ENCODE measurements at places on chromosomes 5 and 9. TPM values are rescaled to one million over a fixed set of nuclear protein-coding genes. Genes with fewer than 3 reads are reported as not detected.

The SLC6A19 gene
- 0.29 TPM for total RNA-seq

The ZNF883 gene
- total RNA-seq: not detected

The SPATA31E1 gene
- not detected for total RNA-seq

The GFPT2 gene
- total RNA-seq: 1.6 TPM

- no peak overlapping the region for H3K27ac ChIP-seq
- no peaks in the 10 kb centered on the region for H3K27me3 ChIP-seq
- no peak for DNase-seq
- H3K36me3 ChIP-seq: no peaks in the 10 kb centered on the region
- no peaks in the 10 kb centered on the region for H3K4me1 ChIP-seq
- no peak overlapping the region for H3K4me3 ChIP-seq
Measured at GRCh38 chr5:165836046-165836445, 2330.6 kb downstream of the MAT2B start.

GRCh38 chr5:61993295-61993927, 312.6 kb upstream of the KIF2A start:
- H3K4me1 ChIP-seq: no peaks in the 10 kb centered on the region
- no peak overlapping the region for H3K27ac ChIP-seq
- no peaks in the 10 kb centered on the region for H3K36me3 ChIP-seq
- H3K27me3 ChIP-seq: no peaks in the 10 kb centered on the region
- no peak for DNase-seq
- H3K4me3 ChIP-seq: no peak overlapping the region

DNA sequence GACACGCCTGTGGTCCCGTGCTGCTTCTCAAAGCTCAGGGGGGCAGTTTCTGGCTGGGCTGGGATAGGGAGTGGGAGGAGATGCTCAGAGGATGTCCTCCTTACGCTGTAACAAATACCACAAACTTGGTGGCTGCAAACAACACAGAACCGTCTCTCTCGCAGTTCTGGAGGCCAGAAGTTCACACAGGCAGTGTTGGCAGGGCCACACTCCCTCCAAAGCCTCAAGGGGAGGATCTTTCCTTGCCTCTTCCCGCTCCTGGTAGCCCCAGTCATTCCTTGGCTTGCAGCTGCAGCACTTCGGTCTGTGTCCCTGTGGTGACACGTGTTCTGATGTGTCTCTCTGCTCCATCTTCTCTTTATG, 10.4 kb upstream of the ORM1 start:
- no peak for DNase-seq
- H3K27me3 ChIP-seq: no peaks in the 10 kb centered on the region
- peaks cover 1% of the 10 kb centered on the region for H3K36me3 ChIP-seq
- H3K27ac ChIP-seq: no peak overlapping the region

The FBP1 gene
- 1.8 TPM for total RNA-seq

DNA sequence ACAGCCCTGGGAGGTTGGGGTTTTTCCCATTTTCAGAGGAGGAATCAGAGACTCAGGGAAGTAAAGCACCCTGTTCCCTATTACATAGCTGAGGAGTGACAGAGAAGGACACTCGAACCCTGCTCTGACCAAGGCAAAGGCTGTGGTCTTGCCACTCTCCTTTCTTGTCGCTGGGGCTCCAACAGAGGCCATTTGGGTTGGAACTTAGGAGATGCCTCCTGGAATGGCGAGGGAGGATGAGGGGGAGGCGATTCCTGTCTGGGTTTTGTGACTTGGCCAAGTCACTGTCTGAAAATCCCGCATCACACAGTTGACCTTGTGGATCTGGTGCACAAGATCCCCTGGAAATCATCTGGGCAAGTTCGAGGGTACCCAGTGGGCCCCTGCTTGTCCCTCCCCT, 64.0 kb upstream of the HAND1 start:
- 0 out of 2 replicates have a peak, but pooled peaks cover 3% of the 10 kb centered on the region for H3K4me1 ChIP-seq
- H3K27ac ChIP-seq: no peak overlapping the region
- DNase-seq: no peak
- H3K27me3 ChIP-seq: no peaks in the 10 kb centered on the region
- no peak overlapping the region for H3K4me3 ChIP-seq

DNA sequence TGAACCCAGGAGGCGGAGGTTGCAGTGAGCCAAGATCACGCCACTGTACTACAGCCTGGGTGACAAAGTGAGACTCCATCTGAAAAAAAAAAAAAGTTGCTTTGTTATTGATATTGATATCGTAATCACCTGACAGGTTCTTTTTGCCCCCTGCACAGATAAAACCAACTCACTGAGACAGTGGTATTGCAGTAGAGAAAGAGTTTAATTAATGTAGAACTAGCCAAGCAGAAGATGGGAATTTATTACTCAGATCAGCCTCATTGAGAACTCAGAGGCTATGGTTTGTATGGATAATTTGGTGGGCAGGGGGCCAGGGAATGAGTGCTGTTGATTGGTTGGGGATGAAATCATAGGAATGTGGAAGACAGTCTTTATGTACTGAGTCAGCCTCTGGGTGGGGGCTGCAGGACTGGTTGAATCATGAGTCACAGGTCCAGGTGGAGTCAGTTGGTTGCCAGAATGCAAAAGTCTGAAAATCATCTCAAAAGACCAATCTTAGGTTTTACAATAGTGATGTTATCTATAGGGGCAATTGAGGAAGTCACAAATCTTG, 35.8 kb upstream of the MEGF10 start:
- no peak overlapping the region for H3K4me3 ChIP-seq
- no peaks in the 10 kb centered on the region for H3K36me3 ChIP-seq
- no peak overlapping the region for H3K27ac ChIP-seq
- H3K27me3 ChIP-seq: no peaks in the 10 kb centered on the region

The SPATA9 gene
- total RNA-seq: 0.34 TPM

The SPEF2 gene
- total RNA-seq: 4.0 TPM

DNA sequence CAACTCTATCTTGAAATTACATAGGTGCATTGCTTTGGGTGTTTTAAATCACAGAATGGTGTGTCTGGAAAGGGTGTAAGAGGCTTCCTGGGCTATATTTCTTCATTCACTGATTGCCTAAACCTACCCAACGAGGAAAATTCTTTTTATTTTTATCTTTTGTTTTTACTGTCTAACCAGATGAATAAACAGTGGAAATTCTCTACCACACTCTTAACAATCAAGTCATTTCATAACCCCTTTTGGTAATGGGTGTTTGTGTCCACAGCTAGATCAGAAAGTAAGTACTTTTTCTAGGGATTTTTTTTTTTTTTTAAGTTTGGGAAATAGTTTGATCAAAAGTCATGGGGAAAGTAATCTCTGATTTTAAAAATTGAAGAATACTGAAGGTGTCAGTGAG, 27.6 kb upstream of the C5orf47 start:
- no peaks in the 10 kb centered on the region for H3K27me3 ChIP-seq
- H3K4me3 ChIP-seq: no peak overlapping the region
- no peaks in the 10 kb centered on the region for H3K36me3 ChIP-seq
- DNase-seq: no peak

DNA sequence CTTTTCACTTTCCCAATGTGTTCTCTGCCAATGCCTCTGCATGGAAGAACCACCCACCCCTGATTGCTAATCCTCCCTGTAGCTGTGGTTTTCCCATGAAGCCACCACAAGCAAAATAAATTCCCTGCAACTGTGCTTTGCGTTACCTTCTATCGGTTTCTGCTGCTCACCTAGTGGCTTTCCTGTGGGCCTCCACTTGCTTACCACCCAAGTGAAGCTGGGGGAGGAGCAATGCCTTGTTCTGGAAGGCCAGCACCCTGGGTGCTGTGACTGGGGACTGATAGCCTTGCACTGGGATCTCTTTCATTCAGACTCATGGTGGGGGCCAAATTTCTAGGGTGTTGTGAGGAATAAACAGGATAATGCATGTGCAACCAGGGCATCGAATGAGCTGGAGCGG, 56.3 kb upstream of the GDNF start:
- peaks cover 1% of the 10 kb centered on the region for H3K27me3 ChIP-seq
- no peaks in the 10 kb centered on the region for H3K36me3 ChIP-seq
- DNase-seq: no peak
- no peak overlapping the region for H3K4me3 ChIP-seq
- H3K4me1 ChIP-seq: no peaks in the 10 kb centered on the region

DNA sequence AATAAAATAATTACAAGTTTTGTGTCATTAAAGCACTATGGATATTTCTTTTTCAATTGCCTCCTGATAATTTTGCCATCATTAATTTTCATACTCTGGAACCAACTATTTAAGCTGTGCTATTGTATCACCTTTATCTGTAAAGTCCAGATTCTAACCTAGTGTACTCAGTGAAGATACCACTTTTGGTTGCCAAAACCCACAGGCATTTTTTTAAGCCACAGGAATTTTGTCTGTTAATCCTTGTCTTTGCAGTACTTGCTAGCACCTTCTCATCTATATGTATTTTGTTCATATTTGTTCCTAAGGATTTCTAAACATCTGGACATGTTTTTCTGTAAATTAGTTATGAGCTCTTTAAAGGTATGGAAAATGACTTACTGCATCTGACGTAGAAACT, 481.4 kb upstream of the DAB2 start:
- H3K4me1 ChIP-seq: no peaks in the 10 kb centered on the region
- no peak overlapping the region for H3K4me3 ChIP-seq
- no peak overlapping the region for H3K27ac ChIP-seq
- H3K27me3 ChIP-seq: no peaks in the 10 kb centered on the region

DNA sequence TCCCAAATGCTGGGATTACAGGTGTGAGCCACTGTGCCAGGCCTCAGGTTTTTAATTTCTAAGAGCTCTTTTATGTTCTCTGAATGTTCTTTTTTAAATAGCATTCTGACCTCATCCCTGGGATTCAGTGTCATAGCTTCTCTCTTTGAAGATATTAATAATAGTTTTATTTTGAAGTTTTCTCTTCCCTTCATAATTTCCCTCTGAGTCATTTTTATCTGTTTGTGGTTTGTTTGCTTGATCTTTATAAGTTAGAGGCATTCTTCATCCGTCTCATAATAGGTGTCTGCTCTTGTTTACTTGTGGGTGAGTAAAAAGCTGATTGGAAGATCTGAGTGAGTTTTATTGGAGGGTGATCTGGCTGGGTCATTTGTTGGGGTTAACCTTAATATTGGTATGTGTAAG, 12.5 kb upstream of the MAMDC2 start:
- DNase-seq: no peak
- no peaks in the 10 kb centered on the region for H3K4me1 ChIP-seq
- H3K27ac ChIP-seq: no peak overlapping the region
- no peaks in the 10 kb centered on the region for H3K27me3 ChIP-seq
- H3K4me3 ChIP-seq: no peak overlapping the region
- no peaks in the 10 kb centered on the region for H3K36me3 ChIP-seq

The TRAF1 gene
- total RNA-seq: 1.3 TPM

The IGFBPL1 gene
- total RNA-seq: 1.3 TPM
